Stomach (tissue), 19 donors: ENCODE measurements at places on chromosomes 5 and 9. TPM values are rescaled to one million over a fixed set of nuclear protein-coding genes. Genes with fewer than 3 reads are reported as not detected.

The EXOC3 gene
- total RNA-seq = 65.9 TPM

The DND1 gene
- 1.4 TPM for total RNA-seq

GRCh38 chr9:126391713-126392661 is 65.4 kb downstream of the MVB12B start:
- peaks cover 59% of the 10 kb centered on the region for H3K36me3 ChIP-seq
- H3K27ac ChIP-seq = peak overlapping the region; percentile 49
- H3K27me3 ChIP-seq = no peaks in the 10 kb centered on the region

The FOXI1 gene
- 0.18 TPM for total RNA-seq

The DEPDC1B gene
- total RNA-seq = 1.4 TPM

- peak; percentile 87 for DNase-seq
- H3K27me3 ChIP-seq = no peaks in the 10 kb centered on the region
- peaks cover 12% of the 10 kb centered on the region for H3K36me3 ChIP-seq
- H3K4me1 ChIP-seq = peaks cover 41% of the 10 kb centered on the region
- peak overlapping the region; percentile 78 for H3K4me3 ChIP-seq
Measured at GRCh38 chr9:35814106-35814840, 569 bp downstream of the HINT2 start.

The F2RL1 gene
- 15.8 TPM for total RNA-seq

DNA sequence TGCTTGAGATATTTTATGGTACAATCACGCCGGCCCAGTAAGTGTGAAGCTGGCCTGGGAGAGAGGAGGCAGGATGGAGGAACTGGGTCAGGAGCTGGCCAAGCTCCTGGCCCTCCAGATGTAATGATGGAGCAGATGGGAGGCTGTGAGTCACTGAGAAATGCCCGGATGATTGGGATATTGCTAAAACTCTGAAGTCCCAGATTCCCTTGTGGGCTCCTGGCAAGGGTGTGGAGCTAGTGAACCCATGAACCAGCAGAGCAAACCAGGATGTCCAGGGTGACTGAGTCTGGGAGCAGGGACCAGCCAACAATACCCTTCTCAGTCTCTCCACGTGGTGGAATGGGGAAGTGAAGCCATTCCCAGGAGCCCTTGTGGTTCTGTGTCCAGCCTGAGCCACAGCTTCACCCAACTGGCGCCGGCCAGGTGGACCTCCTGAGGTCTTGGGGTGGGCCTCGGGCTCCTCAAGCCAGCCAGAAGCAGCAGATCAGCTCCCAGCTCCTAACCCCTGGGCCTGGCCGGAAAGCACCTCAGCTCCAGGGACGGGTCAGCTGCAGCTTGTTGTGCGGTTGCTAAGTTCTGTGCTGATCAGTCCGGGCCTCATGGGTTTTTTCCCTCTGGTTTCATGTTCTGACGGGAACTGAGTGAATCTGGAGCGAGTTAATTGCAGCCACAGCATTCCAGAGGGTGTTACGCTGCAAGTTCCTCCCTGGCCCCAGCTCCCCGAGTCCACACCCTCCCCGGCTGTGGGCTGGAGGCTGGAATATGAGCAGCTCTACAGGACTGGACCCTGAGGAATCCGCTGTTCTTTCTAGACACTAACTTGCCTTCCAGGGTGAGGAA is 37.6 kb downstream of the DUSP1 start:
- H3K27me3 ChIP-seq = no peaks in the 10 kb centered on the region
- H3K36me3 ChIP-seq = no peaks in the 10 kb centered on the region
- no peak overlapping the region for H3K4me3 ChIP-seq

GRCh38 chr9:131734165-131734610 is 5.7 kb downstream of the RAPGEF1 start:
- H3K4me1 ChIP-seq = peaks cover 99% of the 10 kb centered on the region
- H3K27ac ChIP-seq = peak overlapping the region; percentile 66
- H3K36me3 ChIP-seq = no peaks in the 10 kb centered on the region
- H3K4me3 ChIP-seq = no peak overlapping the region
- peak; percentile 82 for DNase-seq
- no peaks in the 10 kb centered on the region for H3K27me3 ChIP-seq

- no peaks in the 10 kb centered on the region for H3K27me3 ChIP-seq
- DNase-seq = no peak
- no peaks in the 10 kb centered on the region for H3K4me1 ChIP-seq
- no peak overlapping the region for H3K27ac ChIP-seq
- no peaks in the 10 kb centered on the region for H3K36me3 ChIP-seq
- H3K4me3 ChIP-seq = no peak overlapping the region
Measured at GRCh38 chr5:180865981-180866695, 5.1 kb upstream of the ZFP62 start.

DNA sequence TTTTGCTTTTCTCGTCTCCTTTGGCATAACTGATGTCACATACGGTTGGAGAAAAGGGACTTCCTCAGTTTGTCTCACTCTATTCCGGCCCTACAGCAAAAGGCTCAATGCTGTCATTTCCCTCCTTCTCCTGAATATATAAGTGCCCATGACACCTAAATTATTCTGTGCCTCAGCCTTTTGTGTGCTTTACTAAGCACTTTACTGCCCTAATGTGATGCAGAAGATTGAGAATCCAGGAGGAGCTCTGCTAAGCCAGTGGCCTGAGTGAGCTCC is 7.6 kb downstream of the CD180 start:
- DNase-seq = no peak
- no peaks in the 10 kb centered on the region for H3K4me1 ChIP-seq
- no peak overlapping the region for H3K27ac ChIP-seq
- no peaks in the 10 kb centered on the region for H3K36me3 ChIP-seq
- no peaks in the 10 kb centered on the region for H3K27me3 ChIP-seq

The CTXN3 gene
- not detected for total RNA-seq

The ACTL7B gene
- not detected for total RNA-seq

The PCDHB7 gene
- 0.72 TPM for total RNA-seq
